NCI-H526 (cell line): ENCODE measurements at places on chromosomes 6 and 20.

DNA sequence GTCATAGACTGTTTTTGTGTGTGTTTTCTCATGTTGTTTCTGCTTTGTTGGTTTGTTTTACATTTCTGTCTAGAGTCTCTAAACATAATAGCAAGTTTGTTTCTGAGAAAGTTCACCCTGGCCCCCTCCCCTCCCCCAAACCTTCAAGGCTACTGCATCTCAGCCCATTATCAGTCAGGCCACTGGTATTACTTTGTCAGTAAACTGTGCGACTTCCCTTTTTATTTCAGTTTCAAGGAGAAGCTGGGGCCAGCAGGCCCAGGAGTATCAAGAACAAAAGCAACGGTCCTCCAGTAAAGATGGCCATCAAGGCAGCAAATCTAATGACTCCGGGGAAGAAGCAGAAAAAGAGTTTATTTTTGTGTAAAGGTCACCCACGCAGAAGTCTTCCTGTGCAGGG lies 32.8 kb upstream of the SCGN start:
- DNase-seq, result no peak

DNA sequence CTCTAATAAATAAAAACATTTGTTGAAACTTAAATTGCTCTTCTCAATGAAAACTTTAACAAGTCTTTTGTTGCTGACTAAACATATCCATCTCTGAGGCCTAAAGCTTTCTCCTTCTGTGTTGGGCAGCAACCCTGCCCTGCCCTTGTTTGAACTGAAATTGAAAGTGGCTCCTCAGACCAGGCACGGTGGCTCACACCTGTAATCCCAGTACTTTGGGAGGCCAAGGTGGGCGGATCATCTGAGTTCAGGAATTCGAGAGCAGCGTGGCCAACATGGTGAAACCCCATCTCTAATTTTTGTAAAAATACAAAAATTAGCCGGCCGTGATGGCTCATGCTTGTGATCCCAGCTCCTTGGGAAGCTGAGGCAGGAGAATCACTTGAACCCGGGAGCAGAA lies 29.2 kb upstream of the GNRH2 start:
- no peak for DNase-seq

GRCh38 chr20:11650566-11650965 lies 267.1 kb upstream of the BTBD3 start:
- DNase-seq, result peak; percentile 13

- no peak for DNase-seq
These were observed 154.6 kb upstream of the SOX4 start for GRCh38 chr6:21438986-21439352.

- peak; percentile 24 for DNase-seq
These were observed 30.8 kb upstream of the COL19A1 start for GRCh38 chr6:69835414-69836179.

GRCh38 chr6:154852687-154853086 lies 119.5 kb downstream of the SCAF8 start:
- peak; percentile 58 for DNase-seq

- no peak for DNase-seq
These were observed 201.2 kb upstream of the SMLR1 start for GRCh38 chr6:130625825-130626527.

GRCh38 chr6:160034036-160034930 lies 65.4 kb downstream of the IGF2R start:
- no peak for DNase-seq

DNA sequence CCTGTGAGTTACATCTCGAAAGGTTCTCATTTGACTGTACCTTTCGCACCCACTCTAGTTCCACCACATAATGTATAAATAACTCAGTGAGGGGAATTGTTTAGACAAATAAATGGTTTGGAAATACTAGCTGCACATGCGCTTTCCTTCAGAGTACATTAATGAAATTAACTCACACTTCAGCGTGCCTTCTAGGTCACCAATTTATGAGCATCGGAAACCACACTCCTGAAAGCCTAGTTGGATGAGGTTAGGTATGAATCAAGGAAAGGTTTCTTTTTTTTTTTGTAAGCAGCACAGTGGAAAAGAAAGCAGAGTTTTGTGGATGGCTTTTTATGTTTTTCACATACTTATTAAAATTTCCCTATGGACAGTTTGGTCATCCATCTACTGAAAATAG lies 247.8 kb upstream of the TCF21 start:
- DNase-seq, result no peak

DNA sequence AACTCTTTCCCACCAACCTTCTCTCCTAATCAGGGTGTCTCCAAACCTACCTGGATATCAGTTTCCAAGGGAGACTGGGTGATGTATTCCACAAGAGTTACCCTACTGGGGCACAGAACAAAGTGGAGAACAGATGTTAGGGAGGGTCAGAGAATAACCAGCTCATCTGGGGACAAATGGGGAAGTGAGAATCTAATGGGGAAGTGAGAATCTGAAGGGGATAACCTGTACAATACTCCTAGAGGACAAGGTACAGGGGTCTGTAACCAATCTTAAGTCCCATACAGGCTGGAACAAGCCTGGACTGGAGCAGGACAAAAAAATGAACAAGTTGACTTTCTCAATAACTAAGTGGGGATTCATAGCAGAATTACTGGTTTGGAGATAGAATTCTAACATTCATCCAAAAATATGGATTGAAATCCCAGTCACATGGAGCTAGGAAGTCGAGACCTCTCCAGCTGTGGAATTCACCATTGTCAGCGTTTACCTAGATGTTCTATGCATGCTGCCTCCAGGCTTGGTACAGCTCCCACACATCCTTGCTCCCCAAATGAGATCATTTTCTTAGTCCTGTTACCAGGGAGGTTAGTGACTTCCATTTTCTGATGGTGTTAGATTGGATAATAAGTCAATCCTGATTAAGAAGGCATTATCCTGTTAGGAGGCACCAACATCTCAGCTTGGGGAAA lies 214.8 kb upstream of the MOCS1 start:
- DNase-seq, result no peak

DNA sequence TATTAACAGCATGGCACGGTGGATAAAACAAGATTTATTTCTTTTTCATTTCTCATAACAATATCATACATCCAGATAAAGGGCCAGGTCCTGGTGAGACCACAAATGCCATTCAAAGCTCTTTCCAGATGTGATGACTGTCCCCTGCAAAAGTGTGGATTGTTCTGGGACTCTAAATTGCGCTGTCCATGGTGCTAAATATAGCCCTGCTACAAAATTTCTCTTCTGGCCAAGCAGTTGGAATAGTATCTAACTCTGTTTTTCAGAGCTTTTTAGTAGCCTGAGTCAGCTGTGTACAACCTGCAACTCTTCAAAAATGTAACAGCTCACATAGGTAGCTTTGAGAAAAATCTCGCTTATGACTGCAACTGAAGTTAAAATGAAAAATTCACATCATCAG lies 115.8 kb downstream of the MANEA start:
- DNase-seq, result no peak
